Small intestine (tissue), 16 donors: ENCODE measurements at places on chromosomes 2 and 18.

GRCh38 chr2:32227492-32227891, 37.2 kb downstream of the NLRC4 start:
- DNase-seq, result no peak

DNA sequence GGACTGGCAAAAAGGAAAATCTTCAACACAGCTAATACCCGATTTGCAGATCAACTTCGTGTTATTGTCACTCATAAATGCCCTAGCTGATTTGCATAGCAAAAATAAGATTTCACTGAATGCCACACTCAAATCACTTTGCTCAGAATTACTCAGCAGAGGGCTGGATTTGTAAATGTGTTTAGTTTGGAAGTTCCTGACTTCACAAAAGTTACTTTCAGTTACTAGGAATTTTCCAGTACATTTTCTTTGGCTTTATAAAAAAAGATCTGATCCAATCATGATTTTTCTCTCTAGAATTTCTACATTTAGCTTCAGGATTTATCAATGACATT, 433.3 kb upstream of the ID2 start:
- no peak for DNase-seq

- no peak for DNase-seq
Measured at GRCh38 chr2:55759271-55759921, 65.8 kb upstream of the PNPT1 start.

DNA sequence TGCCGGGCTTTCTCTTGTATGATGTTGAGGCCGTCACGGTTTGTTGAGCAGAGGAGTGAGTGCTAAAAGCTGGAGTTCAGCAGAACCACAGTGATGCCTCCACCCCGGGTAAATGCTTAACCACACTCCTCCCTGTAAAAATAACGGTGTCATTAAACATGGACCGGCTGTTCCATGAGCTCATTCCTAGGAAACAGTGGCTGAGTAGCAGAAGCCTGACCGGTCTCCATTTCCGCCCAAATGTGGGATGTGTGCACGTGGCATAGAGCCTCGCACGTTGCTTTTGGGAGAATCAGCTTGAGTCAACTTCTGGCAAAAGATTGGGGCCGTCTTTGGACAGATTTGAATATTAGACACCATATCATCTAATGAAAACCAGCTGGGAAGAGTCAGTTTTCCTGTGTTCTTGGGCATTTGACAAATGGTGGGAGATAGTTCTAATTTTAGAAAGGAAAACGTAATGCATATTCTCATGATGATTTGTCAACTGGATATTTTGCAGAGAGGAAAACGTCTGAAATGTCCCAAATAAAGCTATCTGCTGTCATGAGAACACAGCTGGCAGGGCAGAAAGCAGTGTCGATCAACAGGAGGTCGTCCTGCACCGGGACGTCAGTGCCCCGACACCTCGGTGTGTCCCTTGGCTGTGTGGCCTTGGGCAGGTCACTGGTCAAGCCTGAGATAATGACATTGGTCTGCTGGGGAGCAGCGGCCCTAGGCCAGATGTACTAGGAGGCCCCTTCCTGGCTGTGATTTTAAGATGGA, 42.4 kb downstream of the LRRFIP1 start:
- peak; percentile 76 for DNase-seq

DNA sequence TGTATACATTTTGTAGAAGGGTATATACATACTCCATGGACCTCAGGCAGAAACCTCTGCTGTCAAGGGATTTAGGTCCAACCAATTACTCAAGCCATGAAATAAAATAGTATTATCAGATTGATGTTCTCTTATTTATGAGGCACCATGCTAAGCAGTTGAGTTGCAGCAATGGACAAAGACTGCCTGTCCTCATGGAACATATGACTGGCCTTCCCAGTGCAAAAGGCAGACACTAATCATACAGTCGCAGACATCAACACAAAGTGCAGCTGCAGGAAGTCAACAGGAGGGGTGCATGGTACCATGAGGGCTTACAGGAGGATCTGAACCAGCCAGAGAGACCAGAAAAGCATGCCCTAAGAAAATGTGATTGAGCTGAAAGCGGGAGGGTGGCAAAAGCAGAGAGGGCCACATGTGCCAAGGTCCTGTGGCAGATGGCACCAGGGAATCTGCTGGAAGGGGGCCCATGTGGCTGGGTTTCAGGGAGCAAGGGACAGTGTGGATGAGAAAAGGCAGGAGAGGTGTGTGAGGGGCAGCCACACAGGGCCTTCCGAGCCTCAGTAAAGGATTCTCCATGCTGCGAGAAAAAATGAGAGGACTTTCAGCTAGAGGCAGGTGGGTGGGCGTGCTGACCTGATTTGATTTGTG, 61.4 kb upstream of the RNF152 start:
- DNase-seq, result no peak

DNA sequence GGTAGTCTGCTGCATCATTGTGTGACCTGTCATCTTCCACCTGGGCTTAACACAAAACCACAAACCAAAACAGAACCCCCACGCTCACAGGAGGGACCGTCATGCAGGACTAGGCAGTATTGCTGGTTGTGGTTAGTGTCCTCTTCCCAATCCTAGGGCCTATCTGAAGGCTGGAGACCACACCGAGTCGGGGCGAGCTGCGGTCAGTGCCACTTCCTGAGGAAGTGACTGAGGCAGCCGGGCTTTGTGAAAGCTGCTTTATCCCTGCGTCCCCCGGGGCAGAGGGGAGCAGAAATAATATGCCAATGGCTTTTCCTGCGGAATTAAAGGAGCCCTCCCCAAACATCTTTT, 22.9 kb downstream of the ZNF532 start:
- DNase-seq, result no peak

DNA sequence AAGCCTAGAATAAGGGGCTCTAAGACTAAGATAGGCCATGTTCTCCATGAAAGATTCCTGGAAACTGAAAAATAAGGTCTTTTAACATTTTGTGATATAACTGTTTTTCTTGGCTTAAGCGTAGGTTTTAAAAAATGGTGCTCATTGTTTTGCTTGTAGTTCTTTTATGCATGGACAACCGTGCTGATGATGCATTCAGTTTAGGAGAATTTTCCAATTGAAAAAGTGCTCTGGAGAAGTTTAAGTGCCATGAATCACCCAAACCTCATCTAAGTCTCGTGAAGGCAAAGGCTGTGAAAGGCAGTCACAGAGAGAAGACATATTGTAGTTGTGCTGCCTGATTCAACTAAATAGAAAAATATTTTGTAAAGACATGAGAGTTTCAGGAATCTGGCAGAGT, 111.8 kb upstream of the GAREM1 start:
- DNase-seq, result no peak

DNA sequence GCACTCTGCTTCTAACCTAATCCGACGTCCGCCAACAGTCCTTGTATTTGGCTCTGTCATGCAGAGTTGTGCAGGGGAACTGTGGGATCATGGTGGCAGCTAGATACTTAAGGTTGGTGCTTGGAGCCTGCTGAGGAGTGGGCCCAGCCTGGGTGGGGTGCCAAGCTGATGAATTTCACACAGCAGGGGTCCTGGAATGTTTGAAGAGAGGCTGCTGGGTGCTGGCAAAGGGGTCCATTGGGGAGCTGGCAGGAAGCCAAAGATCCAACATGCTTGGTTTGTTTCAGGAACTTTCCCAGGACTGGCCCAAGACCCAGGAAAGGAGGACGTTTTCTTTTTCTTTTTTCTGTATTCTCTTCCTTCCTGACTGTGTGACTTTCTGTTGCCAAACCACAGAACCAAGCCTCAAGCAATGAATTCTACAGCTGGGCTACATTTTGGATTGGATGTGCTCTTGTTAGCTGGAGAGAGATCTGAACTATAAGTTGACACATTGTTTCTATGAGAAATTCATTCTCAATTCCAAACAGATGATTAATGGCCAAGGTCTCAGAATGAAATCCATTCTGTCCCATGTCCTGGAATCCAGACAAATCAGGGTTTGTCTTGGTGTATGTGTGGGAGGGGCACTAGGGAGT, 49.9 kb downstream of the DHRS9 start:
- DNase-seq, result no peak

DNA sequence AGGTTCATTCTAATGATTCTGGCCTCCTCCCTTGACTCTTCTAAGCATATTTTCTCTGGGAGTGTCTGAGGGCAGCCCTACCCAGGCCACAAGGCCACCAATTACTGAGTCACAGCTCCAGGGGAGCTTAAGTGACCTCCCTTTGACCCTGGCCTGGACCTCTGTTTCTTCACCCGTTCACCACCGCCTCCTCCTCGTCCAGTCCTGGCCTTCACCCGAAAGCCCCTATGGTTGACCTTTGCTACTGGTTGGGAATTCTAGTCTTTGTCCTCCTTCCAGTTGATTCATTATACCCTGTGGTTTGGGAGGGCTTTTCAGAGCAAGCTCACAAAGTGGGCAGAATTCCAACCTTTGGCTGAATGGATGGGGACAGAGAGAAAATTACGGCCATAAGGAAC, 72.6 kb downstream of the NRP2 start:
- peak; percentile 45 for DNase-seq

DNA sequence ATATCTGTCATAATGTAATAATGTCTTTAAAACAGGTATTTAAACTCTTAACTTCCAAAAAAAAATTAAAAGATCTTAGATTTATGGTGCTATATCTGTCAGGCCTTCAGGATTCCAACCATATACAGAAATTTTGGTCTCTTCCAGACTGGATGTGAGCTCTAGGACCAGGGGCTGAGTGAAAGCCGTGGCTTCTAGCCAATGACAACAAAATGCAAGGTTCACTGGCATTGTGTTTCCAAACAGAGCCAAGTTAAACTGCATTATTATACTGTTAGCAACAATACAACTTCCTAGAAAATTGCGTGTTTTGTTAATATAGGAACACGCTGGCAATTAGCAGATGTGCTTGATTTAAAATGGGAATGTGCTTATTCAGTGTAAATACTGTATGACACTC, 809.8 kb upstream of the SOX11 start:
- DNase-seq, result no peak

- no peak for DNase-seq
Measured at GRCh38 chr2:168550670-168551069, 94.6 kb downstream of the CERS6 start.

- DNase-seq, result no peak
Measured at GRCh38 chr18:44834867-44835469, 154.3 kb downstream of the SETBP1 start.

- DNase-seq, result no peak
Measured at GRCh38 chr2:190063624-190064023, 1.1 kb upstream of the MSTN start.

- DNase-seq, result no peak
Measured at GRCh38 chr18:75238100-75238499, 27.5 kb downstream of the TSHZ1 start.

- DNase-seq, result no peak
Measured at GRCh38 chr18:44107187-44107586, 573.5 kb upstream of the SETBP1 start.

DNA sequence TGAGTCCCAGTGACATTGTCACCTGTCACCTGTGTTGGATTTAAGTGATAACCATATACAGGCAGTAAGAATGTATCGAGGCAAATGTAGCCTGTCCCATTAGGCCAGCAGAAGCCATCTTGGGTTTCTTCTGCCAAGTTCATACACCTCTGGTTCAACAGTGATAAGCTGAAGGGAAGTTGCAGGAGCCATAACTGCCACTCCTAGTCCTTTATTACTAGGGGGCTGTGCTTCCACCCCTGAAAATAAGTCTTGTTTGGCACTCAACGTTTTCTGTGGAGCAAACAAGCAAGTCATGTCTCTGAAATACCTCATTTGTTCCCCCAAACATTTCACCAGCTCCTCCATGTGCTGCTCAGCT, 58.1 kb upstream of the ALPP start:
- DNase-seq, result no peak

- peak; percentile 93 for DNase-seq
Measured at GRCh38 chr18:22346953-22347605, 70.6 kb downstream of the CTAGE1 start.

GRCh38 chr2:171430516-171431410, 3.0 kb downstream of the METTL8 start:
- no peak for DNase-seq

- DNase-seq, result no peak
Measured at GRCh38 chr2:143824791-143825190, 695.1 kb downstream of the ZEB2 start.

DNA sequence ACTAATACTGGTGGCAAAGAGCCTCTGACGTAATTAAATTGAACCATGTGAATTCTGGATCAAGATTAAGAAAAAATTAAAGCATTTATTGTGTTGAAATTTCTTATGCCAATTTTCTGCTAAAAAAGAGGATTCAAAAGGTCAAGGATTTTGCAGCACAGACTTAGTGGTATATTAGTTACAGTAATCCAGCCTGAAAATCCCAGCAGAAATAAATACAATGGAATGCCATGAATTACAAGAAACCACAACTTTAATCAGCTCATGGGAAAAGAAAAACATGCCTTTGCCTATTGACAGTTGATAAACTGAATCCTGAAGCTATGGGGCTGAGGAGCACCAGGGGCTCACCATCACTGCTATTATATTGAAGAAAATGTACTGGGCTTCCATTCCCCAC, 114.8 kb upstream of the SATB2 start:
- no peak for DNase-seq

DNA sequence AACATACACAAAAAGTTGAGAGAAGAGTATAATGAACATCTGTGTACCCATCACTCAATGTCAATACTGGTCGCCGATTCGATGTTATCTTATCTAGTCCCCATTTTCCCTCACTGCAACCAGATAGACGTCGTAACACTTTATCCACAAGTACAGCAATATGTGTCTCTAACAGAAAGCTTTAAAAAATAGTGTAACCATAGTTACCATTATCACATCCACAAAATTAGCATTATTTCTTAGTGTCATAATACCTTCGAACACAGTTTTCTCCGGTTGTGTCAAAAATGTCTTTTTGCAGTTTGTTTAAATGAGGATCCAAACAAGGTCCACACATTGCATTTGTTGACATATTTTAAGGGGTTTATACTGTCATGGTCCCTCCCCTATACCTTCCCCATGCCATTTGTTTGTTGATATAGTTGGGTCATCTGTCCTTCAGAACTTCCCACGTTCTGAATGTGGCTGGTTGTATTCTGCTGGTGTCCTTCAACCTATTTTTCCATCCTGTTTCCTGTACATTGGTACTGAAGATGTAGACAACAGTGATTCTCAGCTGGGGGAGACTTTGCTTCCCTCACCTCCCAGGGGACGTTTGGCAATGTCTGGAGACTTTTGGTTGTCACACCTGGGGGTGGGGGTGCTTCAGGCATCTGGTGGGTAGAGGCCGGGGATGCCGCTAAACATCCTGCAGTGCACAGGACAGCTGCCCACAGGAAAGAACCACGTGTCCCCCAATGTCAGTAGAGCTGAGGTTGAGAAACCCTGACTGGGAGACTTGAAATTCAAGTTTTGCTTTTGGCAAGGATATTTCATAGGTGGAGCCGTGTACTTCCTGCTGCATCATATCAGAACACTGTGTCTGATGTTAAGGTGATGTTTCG, 72.7 kb upstream of the SPRED2 start:
- no peak for DNase-seq

DNA sequence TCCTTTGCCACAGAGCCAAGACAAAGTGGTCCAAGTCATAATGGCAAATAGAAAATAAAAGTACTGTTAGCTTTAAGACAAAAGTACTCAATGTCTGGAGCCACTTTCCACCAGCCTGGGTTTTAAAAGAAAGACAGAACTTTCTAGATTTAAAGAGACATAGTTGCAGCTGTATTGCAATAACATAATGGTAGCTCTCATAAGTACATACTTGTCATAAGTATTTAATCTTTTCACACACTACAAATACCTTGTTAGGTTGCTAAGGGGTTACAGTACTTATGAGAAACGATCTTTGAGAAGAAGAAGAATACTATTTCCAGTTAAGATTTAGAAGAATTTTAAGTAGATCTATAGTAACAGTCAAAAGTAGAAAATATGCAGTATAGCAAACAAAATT, 28.9 kb upstream of the AQP4 start:
- no peak for DNase-seq

GRCh38 chr2:169767243-169767888, 31.3 kb upstream of the SSB start:
- peak; percentile 76 for DNase-seq

GRCh38 chr2:105248316-105249070, 7.0 kb downstream of the GPR45 start:
- no peak for DNase-seq
